ENCODE measurements at places on chromosomes 4 and X.
A peak's percentile ranks its signal among the peaks of the same experiment; 100 is the strongest.

GRCh38 chrX:17082831-17083230, 136.4 kb downstream of the REPS2 start:
- no peak for DNase-seq

- DNase-seq: no peak
These were observed 156.1 kb upstream of the EOLA2 start for GRCh38 chrX:150094375-150094774.

DNA sequence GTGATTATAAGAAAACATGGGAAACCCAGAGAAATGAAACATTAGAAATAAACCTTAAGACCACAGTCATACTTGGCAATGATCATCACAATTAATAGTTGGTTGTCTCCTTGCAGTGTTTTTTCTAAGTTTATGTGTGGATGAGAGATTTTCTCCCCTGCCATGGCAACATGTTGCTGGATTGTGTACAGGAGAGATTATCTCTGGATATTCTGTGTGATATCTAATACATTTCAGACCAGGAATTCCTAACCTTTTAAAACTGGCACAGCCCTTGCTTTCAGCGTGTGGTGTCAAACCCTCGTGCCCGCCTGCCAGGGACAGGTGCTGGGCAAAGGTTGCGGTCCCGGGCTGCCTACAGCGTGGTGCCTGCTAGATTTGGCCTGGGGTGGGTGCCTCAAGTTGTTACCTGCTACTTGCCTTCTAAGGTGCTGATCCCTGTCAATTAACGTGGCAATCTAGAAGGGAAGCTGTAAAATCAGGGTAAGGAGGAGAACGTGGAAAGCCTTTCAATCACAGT, 100.5 kb downstream of the TMEM131L start:
- DNase-seq: no peak

- no peak for DNase-seq
These were observed 156.7 kb upstream of the FAM241A start for GRCh38 chr4:111988514-111988913.

DNA sequence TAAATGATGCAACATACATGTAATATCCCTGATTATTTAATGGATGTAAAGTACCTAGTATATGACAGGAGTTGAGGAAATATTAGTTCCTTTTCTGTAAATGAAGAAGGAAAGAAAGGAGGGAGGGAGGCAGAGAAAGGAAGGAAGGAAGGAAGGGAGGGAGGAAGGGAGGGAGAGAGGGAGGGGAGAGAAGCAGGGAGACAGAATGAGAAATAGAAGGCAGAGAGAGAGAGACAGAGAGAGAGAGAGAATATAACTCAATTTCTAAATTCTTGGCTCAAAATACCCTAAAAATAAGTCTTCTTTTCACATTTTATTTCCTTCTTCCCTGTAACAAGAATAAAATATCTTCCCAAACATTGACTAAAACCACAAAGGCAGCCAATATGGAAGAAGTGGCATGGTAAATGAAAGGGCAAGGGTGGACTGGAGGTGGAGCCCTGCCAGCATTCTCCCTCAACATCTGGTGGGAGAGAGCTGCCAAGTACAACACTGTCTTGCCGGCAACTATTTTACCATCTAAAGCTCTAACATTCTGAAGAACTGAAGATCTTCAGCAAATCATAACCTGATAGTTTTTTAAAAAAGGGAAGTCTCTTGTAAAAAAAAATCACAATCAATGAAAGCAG, 245.1 kb downstream of the PPP3CA start:
- DNase-seq: peak; percentile 14

DNA sequence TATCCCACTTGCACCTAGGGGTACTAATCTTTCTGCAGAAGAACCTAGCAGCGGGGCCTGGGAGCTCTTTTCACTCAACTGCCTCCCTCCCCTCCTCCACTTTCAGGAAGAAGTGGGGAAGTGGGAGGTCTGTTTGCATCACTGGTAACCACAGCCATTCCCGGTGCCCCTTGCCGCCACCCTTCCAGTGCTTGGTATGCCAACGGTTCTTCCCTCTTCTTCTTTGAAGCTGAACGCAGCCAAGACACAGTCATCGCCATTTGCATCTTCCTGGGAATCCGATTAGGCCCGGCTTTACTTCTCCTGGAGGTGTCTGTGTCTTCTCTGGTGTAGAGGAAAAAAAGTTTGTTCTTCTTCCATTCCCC, 47.2 kb upstream of the RBPJ start:
- DNase-seq: no peak

- DNase-seq: no peak
These were observed 9.4 kb downstream of the GPRIN3 start for GRCh38 chr4:89298155-89298554.

DNA sequence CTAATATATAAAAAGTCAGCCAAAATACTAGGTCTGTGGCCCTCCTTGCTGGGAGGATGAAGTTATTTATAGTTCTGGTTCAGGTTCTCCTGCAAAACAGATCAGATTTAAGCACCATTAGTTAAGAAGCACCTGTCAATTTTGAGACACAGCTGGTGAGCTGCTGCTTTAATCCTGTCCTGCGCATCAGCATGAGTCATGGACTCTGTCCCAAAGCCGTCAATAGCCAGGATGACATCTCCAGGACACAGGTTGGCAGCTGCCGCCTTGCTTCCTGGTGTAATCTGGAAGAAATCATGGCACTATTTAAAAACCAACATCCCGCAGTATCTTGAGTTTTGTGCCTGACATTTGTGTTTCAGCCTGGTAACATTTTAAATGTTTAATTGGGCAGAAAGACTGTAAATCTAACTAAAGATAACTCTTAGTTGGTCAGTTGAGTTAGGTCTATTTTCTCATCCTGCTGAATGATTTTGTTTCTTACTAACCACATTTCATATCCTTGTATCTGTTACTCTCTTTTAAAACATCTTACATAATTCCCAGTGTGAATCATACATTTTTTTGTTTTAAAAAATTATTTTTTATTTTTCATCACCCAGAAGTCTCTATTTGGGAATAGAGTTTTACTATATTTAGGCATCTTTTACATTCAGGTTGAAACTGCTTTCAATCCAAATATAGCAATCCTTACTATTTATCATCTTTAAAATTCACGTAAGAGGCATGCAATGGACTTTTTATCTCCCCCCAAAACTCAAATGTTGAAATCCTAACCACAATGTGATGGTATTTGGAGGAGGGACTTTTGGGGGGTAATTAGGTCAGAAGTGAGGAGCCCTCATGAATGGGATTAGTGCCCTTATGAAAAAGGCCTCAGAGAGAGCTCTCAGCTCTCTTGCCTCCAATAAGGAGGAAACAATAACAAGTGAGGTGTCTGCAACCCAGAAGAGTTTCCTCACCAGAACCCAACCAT, 10.1 kb downstream of the PDLIM3 start:
- DNase-seq: no peak

DNA sequence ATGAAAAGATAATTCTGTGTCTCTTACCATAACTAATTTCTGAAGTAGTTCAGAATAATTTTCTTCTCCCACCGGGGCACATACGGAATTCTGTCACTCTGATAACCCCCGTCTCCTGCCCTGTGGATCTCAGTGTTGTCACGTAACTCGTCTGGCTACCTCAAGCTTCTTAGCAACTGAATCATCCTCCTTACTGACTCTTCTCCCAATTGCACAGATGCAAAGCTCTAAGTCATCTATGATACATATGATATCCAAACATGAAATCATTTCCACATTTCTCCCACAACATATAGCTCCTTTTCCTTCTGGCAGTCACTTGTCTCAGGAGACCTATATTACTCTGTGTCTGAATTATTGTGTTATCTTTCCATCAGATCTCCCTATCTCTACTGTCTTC, 1043.1 kb upstream of the TENM3 start:
- DNase-seq: no peak

DNA sequence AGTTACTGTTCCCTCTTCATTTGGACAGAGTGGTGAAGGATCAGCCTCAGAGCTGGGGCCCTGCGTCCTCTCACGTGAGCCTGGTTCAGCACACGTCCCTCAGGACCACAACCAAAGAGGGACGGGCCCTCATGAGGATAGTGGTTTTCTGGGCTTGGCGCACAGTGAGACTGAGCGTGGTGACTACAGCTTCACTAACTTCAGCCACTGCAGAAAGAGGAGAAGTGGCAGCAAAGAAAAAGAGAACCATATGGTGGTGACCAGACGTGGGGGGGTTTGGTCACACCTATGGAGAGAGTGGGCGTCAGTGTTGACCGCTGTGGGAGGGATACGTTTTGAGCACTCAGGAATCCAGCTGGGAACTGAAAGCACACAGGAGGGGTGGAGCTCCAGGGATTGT, 21.8 kb upstream of the TNIP3 start:
- no peak for DNase-seq

DNA sequence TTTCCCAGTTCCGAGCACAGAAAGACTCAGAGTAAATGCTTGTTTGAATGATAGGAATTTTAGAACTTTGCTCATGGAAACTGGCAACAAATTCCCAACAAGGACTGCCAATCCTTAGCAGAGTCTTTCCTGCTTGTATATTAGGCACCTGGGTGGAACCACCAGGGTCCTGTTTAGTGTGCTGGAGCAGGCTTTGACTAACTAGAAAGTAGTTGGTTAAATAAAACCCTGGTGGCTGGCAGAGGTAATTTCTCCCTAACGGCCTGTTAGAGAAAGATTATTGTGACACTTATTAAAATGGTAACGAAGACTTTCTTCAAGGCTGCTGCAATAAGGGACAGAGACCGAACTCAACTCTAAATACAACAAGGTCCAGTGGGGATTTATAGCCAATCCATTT, 103.6 kb upstream of the TEX13D start:
- DNase-seq: no peak
